ENCODE measurements at places on chromosomes 11 and 22.

GRCh38 chr22:27832606-27833005 is 31.1 kb upstream of the MN1 start:
- DNase-seq: no peak

GRCh38 chr11:14881576-14882193 is 10.3 kb downstream of the CYP2R1 start:
- no peak for DNase-seq

- no peak for DNase-seq
Measured at GRCh38 chr11:96015906-96016565, 92.1 kb upstream of the MTMR2 start.

DNA sequence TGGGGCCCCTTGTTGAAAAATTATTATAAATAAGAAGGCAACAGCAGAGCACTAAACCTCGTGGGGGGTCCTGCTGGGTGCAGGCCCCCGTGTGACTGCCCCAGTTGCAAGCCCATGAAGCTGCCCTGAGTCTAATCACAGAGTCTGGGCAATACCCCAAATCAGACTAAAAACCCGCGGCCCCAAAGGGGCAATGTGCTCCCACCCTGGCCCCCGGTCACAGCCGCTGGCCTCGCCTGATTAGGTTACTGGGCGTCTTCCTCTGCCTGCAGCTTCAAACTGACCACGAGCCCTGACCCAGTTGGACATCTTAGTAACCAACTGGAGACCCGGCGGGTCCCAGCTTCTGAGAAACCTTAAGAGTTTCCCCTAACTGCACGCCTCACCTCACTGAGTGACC is 1.6 kb downstream of the CXCR5 start:
- no peak for DNase-seq

- no peak for DNase-seq
Measured at GRCh38 chr11:60767388-60767811, 10.7 kb downstream of the MS4A15 start.

DNA sequence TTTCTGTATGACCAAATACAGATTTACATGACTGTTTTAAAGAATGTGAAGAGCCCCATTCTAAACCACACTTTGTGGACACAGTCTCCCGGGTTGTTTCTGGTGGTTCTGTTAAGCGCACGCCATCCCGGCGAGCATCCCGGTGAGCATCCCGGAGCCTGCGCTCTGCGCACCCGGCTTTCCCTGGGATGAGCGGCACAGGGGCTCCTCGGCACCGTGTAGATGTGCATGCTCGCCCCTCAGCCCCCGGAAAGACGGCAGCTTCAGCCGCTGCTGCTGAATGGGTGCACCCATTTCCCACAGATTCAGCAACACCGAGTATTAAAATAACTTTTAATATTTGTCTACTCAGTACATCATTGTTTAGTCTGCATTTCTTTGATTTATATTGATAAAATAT is 36.0 kb downstream of the GLB1L2 start:
- DNase-seq: no peak

DNA sequence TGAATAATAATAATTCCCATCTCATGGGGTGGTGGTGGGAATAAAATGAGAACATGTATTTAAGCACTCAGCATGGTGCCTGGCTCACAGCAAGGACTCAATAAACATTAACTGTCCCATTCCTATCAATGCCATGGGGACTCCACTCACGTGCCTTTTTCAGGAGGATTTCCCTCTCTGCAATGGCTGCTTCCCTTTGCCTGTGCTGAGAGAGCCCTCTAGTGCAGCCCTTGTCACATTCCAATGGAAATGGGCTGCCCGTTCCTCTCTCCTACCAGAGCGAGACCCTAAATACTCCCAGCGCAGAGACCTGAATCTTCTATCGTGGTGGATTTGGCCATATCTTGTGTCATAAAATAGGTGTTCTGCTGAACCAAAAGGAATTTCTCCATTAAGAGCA is 621.5 kb upstream of the B3GAT1 start:
- no peak for DNase-seq

DNA sequence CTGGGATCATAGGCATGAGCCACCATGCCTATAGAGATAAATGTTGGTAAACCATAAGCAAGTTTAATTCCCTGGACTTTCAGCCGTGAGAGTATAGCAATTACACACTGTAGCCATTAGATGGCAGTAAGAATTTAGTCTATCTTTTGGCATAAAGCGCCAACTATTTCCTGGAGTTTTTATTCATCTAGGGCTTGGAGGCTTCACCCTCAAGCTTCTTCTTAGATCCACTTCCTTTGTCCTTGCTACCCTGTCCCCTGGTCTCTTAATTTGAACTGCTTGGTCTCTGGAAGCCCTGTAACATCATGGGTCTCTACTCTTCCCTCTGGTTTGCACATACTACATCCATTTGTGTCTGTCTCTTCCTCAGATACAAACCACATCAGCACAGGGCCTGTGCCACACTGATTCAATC is 38.2 kb downstream of the OR10A6 start:
- no peak for DNase-seq

DNA sequence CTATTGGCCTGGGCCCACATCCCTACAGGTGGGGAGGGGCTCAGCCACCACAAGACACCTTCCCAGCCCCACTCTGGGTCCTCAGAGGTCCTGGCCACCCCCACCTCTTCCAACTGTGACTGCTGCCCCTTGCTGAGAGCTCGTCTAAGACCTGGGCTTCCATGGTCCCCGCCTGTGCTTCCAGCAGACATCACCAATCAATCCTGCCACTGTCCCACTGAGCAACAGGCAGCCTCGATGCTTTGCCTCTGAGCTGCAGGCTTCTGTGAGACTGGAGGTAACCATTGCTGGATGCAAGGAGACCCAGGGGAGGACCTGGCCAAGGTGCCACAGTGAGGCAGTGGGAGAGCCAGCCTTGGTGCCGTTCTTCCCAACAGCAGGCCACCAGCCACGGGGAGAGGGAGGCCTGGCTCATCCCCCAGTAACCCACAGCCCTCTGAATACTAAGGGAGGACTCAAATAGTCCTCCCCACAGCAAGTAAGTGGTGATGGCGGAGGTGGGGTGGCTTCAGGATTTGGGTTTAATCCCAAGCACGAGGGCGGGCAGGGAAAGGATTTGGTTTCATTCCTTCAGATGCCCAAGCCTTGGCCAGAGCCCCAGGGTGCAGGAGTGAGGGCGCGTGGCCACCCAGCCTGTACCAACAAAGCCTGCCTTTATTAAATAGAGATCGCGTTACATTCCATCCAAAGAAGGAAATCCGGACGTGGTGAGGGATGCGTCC is 5.5 kb upstream of the FADS3 start:
- DNase-seq: no peak

- DNase-seq: peak; percentile 96
Measured at GRCh38 chr22:25235547-25236290, 16.3 kb downstream of the CRYBB2 start.

DNA sequence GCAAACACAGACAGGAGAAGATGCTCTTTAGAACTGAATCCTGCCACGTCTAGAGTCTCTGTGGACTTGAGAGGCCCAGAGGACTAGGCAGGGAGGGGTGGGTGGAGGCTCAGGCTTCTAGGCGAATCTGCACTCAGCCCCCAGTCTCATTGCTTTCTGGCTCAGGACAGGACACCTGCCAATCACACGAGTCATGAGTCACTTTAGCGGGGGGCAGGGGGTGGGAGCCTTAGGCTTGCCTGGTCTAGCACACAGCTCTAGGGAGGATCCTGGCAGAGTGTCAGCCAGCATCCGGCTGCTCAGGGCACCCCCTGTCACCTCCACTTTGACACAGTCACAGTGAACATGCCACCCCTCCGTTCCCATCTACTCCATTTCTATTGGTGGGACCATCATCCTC is 167.7 kb downstream of the CEP164 start:
- DNase-seq: no peak

DNA sequence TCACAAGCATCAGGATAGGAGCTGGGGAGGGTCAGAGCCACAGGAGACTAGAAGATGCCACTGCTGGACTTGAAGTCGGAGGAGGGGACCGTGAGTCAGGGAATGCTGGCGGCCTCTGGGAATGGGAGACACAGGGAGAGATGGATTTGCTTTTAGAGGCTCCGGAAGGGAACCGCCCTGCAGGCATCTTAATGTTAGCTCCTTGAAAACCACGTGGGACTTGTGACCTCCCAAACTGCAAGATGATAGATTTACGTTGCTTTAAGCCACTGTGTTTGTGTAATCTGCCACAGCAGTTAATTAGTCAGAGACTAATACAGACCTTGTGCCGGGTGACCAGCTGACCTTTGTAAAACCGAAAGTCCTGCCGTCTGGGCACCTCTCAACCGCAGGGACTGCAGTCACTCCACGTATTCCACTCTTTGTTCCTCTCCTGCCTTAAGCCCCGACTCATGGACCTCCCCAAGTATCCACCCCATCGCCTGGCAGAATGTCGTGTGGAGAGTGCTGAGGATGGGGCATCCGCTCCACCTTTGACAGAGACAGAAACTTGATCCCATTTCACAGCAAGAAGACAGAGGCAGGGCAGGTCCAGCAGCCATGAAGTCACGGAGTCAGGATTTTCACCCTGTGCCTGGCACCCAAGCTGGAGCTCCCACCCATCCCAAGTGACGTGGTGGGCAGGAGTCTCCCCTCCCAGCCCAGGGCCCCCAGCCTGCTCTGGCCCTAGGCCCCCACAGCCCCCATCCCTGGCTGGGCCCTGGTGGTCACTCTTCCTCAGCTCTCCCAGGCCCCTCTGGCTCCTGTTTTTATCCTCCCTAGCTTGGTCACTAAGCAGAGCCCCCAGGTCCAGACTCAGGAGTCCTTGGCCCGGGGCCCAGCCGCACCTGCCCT is 19.4 kb upstream of the CTSD start:
- DNase-seq: no peak

GRCh38 chr11:4102711-4103110 is 8.1 kb downstream of the RRM1 start:
- DNase-seq: no peak

DNA sequence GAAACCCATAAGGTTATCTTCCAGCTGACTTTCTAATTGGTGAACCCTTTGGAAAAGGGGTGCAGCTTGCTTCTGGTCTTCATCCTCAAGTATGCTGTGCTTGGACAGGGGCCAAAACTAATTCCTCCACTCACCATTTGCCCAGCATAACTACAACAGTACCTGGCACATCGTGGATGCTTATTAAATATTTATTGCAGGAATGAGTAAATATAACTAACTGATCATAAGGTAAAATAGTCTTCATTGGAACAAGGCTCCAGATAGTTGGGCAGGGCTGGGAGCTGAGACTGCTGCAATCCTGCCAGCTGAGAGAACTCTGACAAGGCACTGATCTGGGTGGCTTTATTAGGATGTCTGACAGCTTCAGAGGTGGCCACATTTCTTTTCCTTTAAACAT is 2.4 kb upstream of the SIDT2 start:
- DNase-seq: no peak

- no peak for DNase-seq
Measured at GRCh38 chr11:102495161-102496042, 35.1 kb downstream of the MMP7 start.

- DNase-seq: no peak
Measured at GRCh38 chr11:120556797-120557196, 45.2 kb downstream of the GRIK4 start.

GRCh38 chr11:118887206-118887605 is 3.5 kb downstream of the CXCR5 start:
- DNase-seq: no peak

DNA sequence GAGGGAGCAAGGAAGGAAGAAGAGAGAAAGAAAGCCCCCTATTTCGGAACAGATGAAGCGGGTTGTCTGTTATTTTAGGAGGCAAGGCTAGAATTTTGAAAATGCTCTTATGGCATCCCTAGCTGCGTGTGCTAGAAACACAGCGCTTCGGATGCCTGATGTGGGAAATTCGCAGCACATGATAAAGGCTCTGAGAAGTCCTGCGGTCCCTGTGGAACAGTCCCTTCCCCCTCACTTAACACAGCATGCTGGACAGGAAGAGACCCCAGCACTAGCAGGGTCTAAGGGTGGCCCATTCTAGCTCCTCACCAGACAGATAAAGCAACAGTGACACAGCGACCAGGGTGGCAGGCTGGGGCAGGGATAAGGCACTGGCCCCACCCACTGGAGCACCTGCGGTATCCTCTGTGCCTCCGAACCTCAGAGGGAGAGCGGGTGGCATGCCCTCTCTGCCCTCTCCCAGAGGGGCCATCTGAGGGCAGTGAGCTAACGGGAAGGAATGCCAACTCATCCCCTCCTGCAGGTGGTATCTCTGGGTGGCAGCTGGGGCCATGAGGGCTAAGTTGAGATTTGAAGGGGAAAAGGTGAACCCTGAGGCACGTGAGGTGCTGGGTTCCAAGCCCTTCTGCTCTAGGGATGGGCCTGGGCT is 75.7 kb downstream of the SCUBE1 start:
- no peak for DNase-seq

DNA sequence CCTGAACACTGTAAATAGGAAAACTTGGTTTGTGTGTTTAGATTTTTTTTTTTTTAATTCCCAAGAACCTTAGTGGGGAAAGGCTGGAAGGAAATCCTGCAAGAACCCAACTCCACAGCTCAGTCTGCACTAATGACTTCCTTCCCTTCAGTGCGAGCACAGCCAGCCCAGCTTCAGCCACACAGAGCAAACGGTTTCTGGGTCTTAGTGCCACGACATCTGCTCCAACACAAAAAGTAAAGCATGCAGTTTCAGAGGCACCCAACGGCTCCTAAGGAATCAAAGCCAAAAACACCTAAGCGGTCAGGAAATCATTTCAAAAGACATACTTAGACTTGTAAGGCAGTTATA is 236.1 kb downstream of the TTC28 start:
- DNase-seq: no peak

DNA sequence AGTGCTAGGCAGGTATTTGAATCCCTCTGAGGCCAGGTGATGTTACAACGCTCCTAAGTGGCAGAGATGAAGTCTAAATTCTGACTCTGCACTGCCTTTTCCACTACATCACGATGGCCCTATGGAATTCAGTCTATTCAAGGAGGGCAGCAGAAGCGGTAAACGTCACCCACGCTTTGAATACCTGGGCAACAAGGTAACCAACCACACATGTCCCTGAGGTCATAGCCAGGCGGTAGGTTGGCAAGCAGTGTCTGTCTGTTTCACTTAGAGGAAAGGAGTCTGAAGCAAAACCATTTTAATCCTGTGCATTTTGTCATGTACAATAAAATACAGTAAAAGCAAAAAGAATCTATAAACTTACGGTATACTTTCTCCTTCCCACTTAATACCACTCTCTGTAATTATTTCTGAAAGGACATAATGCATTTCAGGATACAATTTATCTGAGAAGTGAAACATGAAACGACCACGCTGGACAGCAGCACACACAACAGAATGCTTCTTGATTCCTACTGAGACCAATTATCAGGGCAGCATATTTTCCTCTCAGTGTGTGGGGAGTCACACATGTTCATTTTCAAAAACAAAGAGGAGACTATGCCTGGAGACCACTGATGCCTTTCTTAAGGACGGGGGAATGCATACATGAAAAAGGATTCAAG is 51.3 kb downstream of the PRDM10 start:
- DNase-seq: no peak

GRCh38 chr11:122491509-122491908 is 164.0 kb upstream of the UBASH3B start:
- DNase-seq: no peak

DNA sequence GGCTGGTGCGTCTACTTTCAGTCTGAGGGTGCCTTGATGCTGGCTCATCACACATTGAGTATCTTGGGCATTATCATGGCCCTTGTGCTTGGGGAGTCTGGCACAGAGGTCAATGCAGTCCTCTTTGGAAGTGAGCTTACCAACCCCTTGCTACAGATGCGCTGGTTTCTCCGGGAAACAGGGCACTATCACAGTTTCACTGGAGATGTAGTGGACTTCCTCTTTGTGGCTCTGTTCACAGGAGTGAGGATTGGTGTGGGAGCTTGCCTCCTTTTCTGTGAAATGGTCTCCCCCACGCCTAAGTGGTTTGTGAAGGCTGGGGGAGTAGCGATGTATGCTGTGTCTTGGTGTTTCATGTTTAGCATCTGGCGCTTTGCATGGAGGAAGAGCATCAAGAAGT is 4.9 kb downstream of the TLCD5 start:
- no peak for DNase-seq

All from GM12892 (cell line).